Activated T-cell treated with anti-CD3 and anti-CD28 coated beads, Interleukin-2, amount 50 U/mL, for 24 hours (primary cell): ENCODE measurements at places on chromosomes 3 and 15.

GRCh38 chr3:42061713-42062380 is 29.3 kb upstream of the TRAK1 start:
- no peak for DNase-seq

DNA sequence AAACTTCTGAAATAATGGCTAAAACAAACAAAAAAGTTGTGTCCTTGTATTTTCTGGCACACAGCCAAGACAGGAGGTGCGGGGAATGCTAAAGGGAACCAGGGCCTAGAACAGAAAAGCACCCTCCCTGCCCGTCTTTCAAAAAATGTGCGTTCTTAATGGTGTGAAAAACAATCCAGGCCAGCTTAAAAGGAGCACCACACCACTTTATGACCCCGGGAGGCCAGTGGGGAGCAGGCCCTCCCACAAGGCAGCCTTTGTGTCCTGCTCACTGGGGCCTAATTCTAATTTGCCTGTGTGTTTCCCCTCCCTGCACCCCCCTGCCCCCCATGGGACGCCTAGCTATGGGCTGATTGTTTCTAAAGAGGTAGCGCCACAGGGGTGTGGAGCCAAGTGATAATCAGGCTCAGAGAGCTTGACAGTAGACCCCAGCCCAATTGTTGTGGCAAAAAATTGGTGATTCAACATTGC is 181.4 kb downstream of the GREM1 start:
- DNase-seq = no peak

- no peak for DNase-seq
Measured at GRCh38 chr3:23246651-23247050, 43.5 kb downstream of the UBE2E2 start.

DNA sequence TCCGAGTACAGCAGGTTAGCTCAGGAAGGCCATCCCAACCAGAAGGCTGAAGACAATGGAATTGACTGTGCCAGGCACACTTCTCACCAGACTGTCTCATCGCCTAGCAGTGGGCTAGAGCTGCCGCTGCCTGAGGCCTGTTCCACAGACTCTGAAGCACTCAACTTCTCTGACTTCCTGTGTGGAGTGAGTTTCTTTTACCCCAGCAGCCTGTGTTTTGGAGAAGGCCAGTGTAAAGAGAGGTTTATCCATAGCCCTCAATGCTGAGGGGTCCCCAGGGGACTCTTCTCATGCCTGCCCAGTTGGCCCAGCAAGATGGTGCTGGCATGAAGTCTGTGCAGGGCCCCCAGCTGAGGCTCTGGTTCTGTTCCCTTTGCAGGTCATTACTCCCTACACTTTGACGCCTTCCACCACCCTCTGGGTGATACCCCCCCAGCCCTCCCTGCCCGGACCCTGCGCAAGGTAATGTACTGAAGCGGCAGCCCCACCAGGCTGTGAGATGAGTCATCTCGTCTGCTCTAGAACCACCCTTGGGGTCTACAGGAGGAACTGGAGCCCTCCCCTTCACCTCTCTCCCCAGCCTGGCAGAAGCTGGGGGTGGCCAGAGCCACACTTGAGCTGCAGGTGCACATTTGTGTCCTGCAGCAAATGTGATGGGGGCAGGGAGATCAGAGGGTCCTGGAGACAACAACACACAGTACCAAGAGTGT is 5.2 kb upstream of the MANF start:
- DNase-seq = peak; percentile 28

- DNase-seq = no peak
Measured at GRCh38 chr3:14037211-14037610, 87.5 kb downstream of the CHCHD4 start.

DNA sequence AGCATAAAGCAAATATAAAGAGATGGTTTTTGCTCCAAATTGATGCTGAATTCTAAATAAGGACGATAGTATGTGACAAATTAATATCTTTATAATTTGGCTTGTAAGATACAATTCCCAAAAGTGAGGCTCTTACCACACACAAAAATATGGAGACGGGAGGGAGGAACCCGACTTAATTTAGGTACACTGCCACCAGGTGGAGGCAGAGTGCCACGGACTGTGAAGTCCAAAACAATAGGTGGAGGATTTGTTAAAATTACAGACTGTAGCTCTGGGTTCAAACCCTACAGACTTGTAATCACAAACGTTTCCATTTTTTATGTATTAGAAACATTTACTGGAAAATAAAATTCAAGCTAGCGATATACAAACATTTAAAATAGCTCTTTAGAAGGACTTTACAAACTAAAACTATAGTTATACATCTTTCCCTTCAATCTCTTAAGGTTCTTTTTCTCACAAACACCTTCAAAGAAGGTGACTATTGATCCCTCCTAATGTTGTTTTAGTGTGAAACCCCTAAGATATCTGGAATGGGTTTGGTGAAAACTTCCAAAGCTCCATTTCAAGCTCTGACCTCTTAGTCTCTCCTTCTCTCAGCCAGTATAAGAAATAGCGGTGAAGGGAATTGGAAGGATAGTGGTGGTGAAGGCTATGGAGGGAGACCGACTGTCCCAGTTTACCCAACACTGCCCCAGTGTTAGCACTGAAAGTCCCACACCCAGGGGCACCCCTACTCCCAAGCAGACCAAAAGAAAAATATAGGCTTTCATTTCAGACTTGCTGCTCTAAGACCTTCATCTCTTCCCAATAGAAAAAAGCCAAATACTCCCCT is 89.7 kb downstream of the AQP9 start:
- DNase-seq = peak; percentile 76

- DNase-seq = no peak
Measured at GRCh38 chr15:35722501-35722900, 176.5 kb upstream of the DPH6 start.

GRCh38 chr15:52427804-52428203 is 100.9 kb downstream of the MYO5A start:
- DNase-seq = no peak

DNA sequence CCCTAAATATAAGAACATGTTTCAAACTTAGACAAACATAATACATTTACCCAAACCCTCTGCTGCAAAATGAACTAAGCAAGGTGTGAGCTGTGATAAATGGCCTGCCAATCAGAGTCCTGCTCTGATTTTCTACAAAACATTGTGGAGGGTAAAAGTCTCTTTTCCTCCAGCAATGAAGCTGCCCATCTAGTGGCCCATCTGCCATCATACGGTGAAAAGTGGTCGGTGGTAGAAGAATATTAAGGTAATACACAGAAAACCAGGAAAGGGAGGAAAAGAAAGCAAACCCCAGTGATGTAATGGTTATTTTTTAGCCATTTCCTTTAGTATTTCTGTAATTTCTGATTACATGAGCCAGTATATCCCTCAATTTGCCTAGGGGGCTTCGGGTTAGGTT is 838.1 kb downstream of the TBL1XR1 start:
- DNase-seq = no peak

DNA sequence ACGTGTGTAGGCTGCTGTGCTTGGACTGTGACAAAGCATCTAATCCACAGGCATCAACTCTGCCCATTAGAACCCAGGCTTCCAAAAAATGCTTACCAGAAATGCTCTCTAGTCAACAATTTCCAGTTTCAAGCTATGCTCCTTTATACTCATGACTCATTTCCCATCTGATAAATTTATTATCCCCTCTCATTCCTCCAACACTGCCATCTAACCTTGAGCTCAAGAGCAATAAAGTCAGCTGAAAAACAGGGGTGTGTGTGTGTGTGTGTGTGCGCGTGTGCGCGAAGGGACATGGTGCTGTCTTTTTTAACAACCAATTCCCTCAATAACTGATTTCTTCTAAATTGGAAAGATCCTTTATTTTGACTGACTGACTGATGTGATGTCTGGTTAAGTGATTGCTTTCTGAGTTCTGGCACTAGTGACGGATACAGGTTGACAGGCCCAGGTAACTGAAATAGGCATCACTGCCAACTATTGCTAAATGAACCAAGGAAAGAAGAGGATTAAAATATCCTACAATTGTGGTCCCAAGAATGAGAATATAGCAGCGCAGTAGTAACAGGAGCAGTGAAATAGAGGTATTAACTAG is 405.5 kb downstream of the ZNF385D start:
- DNase-seq = no peak

DNA sequence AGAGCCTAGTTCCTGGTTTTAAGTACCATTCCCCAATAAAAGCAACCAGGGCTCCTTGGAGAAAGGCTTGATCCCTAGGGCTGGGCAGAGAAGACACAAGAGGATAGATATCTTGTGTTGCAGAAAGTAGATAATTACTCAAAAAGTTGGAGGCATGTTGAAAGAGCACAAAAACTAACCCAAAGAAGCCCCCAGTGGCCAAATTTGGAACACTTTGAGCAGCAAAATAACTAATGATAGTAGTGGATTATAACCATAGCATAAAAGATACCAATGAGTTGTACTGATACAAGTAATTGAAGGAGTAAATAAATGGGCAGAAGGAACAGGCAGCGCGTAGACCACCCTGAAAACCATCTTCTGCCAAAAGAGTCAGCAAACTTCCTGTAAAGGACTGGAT is 12.0 kb downstream of the EXOSC7 start:
- no peak for DNase-seq

GRCh38 chr3:124522082-124522625 is 208.1 kb upstream of the UMPS start:
- no peak for DNase-seq

GRCh38 chr15:42704492-42704926 is 32.4 kb downstream of the CDAN1 start:
- peak; percentile 60 for DNase-seq

DNA sequence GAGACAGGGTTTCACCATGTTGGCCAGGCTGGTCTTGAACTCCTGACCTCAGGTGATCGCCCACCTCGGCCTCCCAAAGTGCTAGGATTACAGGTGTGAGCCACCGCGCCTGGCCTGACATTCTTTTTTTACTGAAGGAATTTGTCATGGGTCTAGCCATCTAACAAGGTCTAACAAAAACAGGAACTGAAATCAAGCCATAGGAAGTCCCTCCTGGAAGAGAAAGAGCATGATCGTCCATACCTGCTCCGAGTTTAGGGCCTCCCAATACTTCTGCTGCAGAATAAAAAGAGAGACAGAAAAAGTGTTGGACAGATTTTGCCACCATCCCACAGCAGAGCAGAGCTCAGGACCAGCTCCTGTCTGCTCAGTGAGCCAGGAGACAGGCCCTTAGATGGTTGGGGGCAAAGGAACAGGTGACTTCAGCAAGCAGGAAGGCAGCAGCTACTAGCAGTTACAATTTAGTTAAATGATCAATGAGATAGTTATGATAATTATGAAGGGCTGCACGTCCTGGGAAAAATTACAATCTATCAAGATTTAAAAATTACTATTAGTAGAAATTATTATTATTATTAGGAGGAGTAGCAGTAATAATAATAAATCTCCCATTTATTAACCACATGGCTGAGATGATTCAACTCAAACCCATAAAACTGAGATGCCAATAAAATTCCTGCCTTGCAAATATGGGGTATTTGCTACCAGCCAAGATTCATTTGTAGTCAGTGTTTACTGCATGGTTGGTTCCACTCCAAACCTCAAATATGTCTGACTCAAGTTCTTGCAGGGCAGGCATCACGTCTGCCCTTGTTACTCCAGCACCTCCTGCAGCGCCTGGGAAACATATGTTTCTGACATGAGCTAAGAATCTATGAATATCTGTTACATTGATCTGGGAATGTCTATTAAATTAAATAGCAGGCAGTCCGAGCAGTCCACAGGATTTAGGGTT is 40.1 kb downstream of the TMEM44 start:
- DNase-seq = no peak

DNA sequence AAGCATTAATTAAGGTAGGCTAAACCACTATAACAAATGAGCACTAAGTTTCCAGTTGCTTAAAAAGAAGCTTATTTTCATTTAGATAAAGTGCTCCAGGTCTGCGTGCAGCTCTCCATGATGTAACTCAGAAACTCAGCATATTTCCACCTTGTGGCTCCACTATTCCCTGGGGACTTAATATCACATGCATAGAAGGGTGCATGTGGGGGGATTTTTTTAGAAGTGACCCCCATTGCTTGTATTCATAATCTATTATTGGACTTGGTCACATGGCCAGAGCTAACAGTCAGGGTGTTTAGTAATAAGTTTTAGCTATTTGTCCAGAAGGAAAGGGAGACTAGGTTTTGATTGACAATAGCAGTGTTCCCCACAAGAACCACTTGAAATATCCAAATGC is 86.8 kb downstream of the TMCO5A start:
- DNase-seq = no peak

- DNase-seq = peak; percentile 12
Measured at GRCh38 chr3:194387926-194388418, 11.1 kb downstream of the GP5 start.

GRCh38 chr15:51313074-51313393 is 25.4 kb downstream of the CYP19A1 start:
- DNase-seq = no peak

DNA sequence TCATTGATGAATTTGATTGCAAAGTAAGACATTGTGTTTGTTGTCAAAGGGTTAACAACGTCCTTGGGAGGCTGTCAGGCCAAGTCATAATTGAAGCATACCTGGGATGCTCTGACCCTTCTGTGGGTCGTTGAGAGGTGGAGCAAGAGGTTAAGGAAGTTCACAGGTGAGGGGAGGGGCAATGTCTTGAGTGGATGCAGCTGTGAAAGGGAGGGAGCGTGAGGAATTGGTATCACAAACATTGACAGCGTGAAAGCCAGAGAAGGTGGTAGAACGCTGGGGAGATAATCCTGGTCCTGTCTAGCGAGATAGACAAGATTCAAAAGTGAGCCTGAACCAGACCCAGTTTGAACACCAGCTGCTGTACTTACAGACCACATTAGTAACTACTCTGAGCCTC is 79.4 kb downstream of the HES1 start:
- no peak for DNase-seq

DNA sequence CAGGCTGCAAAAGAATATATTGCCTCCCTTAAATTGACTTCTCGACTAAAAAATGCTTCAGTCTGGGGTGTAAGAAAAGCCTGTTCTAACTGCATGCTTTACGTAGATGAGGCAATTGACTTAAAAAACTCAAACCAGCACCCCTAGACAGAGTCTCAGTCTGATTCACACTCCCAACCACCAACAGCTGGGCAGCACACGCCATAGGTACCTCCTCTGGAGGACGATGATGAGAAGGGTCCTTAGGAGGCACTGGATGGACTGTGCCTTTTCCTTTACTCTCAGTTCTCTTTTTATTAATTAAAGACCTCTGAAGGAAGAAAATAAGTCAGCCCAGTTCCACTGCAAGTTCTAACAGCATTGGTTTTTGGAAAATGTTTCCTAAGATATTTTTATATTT is 175.0 kb downstream of the PDZRN3 start:
- DNase-seq = no peak

- DNase-seq = peak; percentile 83
Measured at GRCh38 chr15:92899948-92900730, at the start of gene CHD2. TSS of gene CHD2 (plus strand) at chr15:92900324. CDS start at chr15:92901238, 914 bp downstream.

DNA sequence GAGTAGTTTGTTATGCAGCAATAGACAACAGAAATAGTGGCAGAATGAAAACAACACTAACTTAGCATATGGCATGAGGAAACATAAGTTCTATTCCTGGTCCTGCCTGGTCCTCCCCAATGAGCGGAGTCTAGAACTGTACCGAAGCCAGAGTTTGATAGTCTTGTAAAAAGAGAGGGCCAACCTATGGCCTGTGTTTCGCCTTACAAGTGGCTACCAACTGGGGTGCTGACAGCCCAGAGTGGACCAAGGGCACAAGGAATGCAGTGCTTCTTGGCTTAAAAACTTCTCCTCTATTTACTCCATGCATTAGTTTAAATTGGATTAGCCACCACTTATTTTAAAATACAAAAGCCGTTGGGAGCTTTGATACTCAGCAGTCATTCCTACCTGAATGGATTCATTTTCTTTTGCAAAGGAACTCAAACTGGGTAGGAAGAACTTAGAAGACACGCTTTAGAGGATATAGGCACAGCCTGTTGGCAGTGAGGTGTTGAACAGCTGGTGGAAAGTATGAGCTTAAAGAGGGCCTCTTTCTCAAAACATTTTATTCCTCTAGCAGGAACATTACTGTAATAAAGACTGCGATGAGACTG is 302.9 kb downstream of the PLCL2 start:
- DNase-seq = no peak
